ENCODE measurements at places on chromosomes 7 and 10.

- no peak for DNase-seq
These were observed 3.3 kb downstream of the CUX1 start for GRCh38 chr7:101820703-101821102.

- DNase-seq = no peak
These were observed 33.8 kb upstream of the FIS1 start for GRCh38 chr7:101278461-101279292.

DNA sequence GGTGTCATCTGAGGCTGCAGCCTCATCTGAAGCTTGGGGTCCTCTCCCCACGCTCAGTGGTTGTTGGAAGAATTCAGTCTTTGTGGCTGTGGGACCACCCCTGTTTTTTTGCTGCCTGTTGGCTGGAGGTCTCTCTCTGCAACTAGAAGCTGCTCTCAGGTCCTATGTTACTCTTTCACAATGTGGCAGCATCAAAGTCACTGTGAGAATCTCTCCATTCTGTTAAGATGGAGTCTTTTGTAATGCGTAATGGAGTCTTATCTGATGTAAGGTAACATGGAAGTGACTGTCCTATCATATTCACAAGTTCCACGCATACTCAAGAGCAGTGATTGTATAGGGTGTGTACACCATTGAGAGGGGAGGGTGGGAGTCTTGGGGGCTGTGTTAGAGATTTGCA lies 24.9 kb downstream of the TSPAN13 start:
- no peak for DNase-seq

DNA sequence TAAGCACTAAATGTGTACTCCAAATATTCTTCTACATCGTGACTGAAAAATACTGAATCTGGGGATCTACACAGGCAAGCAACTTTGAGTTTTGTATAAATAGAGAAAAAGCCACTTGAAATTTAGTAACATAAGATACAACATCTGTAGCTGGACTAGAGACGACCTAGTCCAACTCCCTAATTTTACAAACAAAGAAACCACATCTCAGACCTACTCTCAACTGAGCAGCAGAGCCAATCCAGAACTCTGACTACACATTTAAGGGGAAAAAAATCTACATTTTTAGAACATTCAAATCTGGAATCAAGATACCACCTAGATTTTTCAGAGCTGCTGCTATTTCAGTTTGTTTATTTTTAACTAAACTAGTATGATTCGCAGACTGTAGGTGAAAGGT lies 88.9 kb downstream of the CABCOCO1 start:
- DNase-seq = no peak

DNA sequence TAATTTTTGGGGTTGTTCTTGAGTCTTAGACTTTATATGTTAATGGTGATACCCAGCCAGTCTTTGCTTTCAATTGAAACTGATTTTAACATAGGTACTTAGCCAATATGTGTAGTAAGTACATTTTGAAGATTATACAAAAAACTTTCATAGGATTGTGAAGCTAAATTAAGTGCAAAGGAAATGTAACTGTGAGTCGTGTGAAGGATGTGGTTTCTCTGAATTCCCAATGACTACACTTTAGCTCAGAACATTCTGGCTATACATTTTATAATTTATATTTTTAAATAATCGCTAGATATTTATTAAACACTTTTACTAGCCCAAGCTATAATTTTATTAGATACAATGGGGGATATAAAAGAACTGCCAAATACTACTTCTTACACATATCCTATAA lies 359.3 kb downstream of the PCLO start:
- DNase-seq = no peak

All from activated CD4-positive, alpha-beta T cell treated with anti-CD3 and anti-CD28 coated beads, Interleukin-2, Interleukin-4, amounts not matched to agents 100 ng/mL and 50 ng/mL, durations not matched to agents 16 hours and 8 hours (primary cell).